ENCODE measurements at places on chromosomes 2 and 18.

- no peak for DNase-seq
These were observed 15.0 kb downstream of the GLI2 start for GRCh38 chr2:120750488-120751210.

DNA sequence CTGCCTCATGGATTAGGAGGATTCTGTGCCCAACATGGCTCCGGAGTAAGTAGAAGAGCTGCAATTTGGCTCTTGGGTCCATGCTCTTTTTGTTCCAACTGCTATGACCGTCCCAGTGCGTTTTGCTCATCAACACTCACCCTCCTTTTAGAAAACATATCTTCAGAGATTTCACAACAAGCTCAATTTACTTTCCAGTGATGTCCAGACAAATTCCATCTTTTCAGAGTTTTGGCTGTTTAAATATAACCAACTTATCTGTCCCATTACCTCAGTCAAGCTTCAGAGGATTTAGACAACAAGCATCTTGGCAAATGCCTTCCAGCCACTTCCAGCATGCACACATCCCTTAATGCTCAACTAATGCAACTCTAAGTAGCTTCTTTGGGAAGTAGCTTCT is 6.9 kb upstream of the SLC14A2 start:
- DNase-seq: no peak

DNA sequence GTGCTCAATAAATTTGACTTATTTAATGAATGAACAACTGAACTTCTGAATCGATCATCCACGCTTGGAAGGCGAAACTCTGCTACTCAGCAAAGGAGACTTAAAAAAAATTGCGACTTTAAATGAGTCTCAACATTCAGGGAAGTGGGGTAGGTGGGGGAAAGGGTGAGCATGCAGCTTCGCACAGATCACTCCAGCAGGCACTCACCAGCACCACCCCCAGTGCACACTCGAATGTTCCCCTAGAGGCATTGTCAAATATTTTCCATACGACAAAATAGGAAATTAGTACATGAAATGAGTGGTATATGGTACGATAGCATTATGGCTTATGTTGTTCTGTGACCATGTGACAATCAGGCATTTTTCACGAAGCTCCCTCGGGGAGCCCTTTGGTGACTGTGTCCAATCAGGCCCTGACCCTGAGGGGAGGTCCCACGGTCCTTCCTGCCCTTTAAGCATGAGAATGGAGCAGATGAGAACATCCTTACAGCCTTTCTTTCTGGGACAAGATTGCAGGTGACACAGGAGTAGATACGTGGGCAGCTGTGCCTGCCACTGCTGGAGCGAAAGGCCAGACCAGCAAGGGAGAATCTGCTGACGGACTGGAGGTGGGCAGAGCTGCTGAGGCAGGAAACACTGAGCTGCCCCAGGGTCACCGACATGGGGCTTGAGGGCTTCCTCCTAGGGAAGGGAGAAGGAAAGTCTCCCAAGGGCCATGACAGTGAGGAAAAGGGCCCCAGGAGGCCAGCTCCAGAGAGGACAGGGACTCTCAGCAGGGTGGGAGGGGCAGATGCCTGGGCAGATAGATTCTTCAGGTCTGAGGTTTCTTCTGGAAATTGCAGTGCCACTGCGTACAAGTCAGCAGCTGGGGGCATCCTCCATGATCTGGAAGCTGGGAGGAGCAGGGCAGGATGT is 101.3 kb upstream of the ID2 start:
- DNase-seq: no peak

DNA sequence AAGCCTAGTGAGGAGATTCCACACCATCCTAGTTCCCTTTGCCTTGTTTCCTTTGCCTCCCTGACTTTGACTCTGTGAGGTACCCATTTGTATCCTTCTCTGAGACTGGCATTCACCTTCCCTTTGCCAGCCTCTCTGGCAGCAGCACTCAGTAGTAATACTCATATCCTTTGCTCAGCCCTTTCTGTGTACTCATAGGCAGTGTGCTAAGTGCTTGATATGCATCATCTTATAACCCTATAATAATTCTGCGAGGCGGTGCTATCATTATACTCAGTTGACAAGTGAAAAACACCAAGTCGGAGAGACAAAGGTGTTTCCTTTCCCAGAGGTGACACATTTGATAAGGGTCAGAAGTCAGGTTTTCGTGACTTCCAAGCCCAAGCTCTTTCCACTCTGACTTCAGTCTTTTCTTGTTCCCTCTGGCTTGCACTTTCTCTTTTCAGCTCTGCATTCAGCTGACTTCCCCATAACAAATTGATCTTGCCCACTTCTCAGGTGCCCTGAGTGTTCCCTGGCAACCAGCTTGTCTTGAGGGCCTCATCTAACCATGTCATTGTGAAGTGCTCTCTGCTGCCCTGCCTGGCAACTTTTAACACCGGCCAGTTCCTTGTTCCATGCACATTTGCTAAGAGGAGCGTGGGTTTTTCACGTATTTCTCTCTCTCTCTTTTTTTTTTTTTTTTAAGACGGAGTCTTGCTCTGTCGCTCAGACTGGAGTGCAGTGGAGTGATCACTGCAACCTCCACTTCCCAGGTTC is 94.5 kb upstream of the UPP2 start:
- no peak for DNase-seq

DNA sequence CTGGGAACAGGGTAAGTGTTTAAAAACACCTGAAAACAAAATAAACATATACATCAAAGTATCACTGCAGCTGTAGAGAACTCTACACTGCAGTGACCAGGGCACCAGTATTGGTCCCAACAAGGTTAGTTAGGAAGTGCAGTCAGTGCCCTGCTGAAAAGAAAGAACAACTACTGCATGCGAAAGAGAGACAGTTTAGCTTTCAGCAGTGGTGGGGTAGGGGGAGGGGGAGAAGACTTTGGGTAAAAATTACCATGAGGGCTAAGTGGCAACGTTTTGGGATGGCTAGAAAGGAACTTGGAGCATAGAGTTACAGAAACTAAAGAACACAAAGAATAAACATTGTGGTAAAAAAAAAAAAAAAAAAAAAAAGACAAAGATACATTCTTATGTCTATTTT is 112.1 kb downstream of the UPP2 start:
- DNase-seq: no peak

DNA sequence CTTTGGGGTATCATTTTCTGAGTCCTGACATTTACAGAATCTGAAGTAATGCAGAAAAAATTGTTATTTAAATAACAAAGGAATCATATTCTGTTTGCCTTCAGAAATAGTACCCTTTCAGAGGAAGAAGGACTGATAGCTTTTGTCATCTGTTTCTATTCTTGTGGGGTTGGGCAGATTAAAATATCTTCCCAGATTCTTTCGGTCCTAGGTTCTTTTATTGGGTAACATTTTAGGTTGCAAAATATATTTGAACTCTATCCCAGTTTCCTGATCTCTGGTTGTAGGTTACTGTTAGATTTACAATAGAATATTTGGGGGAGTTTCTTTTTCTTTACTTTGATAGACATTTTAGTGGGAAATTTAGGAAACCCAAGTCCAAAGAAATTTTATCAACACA is 550.5 kb downstream of the SPAG16 start:
- DNase-seq: no peak

- no peak for DNase-seq
These were observed 156.1 kb upstream of the VRK2 start for GRCh38 chr2:57890464-57890863.

GRCh38 chr2:21043744-21044532 is at the start of gene APOB:
Gene APOB, minus strand, starts transcription at chr2:21044073. Its CDS starts 128 bp downstream, at chr2:21043945.
- no peak for DNase-seq

DNA sequence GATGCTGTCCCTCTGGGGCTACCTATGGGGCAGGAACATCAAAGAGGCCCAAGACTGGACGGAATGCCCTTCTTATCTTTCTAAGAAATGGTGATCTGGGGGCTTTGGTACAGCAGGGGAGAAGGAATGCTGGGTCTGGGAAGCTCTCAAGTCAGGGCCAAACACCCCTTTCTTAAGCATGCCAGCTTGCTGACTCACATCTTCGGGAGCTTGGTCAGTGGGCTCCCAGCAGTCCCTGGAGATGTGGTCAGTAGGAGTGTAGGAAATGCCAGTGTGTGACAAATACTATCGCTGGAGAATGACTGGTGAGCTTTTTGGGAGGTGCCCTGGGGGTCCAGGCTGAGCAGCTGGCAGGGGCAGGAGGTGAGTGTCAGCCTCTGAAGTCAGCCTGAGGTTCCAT is 105.0 kb upstream of the CDC42EP3 start:
- no peak for DNase-seq

DNA sequence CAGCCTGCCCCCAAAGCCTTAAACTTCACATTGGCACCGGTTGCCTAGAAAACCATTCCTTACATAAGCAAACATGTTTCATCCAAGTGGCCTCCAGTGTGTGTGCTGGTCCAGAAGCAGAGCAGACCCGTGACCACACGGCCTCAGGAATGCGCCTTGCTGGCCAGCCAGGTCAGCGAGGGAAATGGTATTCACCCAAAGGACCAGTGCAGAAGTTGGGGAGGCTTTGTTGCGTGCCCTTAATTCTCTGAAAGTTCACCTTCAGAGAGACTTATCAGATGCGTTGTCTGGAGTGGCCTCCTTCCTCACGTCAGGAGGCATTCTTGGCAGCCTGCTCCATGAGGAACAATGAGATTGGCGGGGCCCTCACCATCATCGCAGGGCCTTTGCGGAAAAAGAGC is 25.9 kb downstream of the NRP2 start:
- DNase-seq: no peak
